ENCODE measurements at places on chromosomes 4 and X. TPM values are rescaled to one million over a fixed set of nuclear protein-coding genes. Genes with fewer than 3 reads are reported as not detected.

- peaks cover 2% of the 10 kb centered on the region for H3K27me3 ChIP-seq
- no peak for DNase-seq
- no peaks in the 10 kb centered on the region for H3K4me1 ChIP-seq
- no peak overlapping the region for H3K4me3 ChIP-seq
Measured at GRCh38 chrX:46257451-46257879, 287.8 kb downstream of the ZNF674 start.

- H3K4me3 ChIP-seq: no peak overlapping the region
- H3K27ac ChIP-seq: no peak overlapping the region
- H3K27me3 ChIP-seq: no peaks in the 10 kb centered on the region
- H3K4me1 ChIP-seq: no peaks in the 10 kb centered on the region
- H3K36me3 ChIP-seq: no peaks in the 10 kb centered on the region
Measured at GRCh38 chr4:182451441-182451840, 208.2 kb downstream of the TENM3 start.

DNA sequence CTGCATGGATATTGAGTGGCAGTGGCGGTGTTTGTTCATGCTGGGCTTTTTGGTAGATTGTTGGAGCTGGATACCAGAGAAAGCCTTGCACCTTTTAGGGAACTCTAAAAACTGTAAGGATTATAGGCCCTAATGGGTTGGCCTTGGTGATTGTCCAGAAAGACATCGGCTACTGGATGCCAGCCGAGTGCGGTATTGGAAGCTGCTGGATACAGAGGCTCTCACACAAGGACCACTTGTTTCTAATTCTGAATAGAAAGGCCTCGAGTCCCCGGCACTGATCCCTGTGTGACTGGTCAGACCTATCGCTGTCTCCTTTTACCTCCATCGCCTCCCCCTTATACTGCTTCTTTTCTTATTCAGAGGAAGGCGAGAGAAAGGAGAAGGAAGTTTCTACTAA, 27.3 kb upstream of the SCOC start:
- no peaks in the 10 kb centered on the region for H3K36me3 ChIP-seq
- H3K4me3 ChIP-seq: no peak overlapping the region
- no peaks in the 10 kb centered on the region for H3K27me3 ChIP-seq
- H3K4me1 ChIP-seq: peaks cover 16% of the 10 kb centered on the region

GRCh38 chrX:121831601-121832000, 784.2 kb downstream of the GLUD2 start:
- no peak overlapping the region for H3K4me3 ChIP-seq
- no peaks in the 10 kb centered on the region for H3K27me3 ChIP-seq
- H3K4me1 ChIP-seq: no peaks in the 10 kb centered on the region
- H3K36me3 ChIP-seq: no peaks in the 10 kb centered on the region
- DNase-seq: no peak

The FGG gene
- total RNA-seq: not detected

The STBD1 gene
- 1.1 TPM for total RNA-seq

The NEXMIF gene
- 0.29 TPM for total RNA-seq

Data from H9 (cell line).